Activated CD4-positive, alpha-beta T cell treated with anti-CD3 and anti-CD28 coated beads, Interleukin-2, amount 10 ng/mL, durations not matched to agents 7 days and 5 days (primary cell): ENCODE measurements at places on chromosomes 13 and 19.

- H3K4me1 ChIP-seq, result no peaks in the 10 kb centered on the region
- no peak overlapping the region for H3K4me3 ChIP-seq
- DNase-seq, result no peak
- H3K36me3 ChIP-seq, result peaks cover 74% of the 10 kb centered on the region
Measured at GRCh38 chr19:36891768-36892357, 24.2 kb downstream of the ZNF829 start.

DNA sequence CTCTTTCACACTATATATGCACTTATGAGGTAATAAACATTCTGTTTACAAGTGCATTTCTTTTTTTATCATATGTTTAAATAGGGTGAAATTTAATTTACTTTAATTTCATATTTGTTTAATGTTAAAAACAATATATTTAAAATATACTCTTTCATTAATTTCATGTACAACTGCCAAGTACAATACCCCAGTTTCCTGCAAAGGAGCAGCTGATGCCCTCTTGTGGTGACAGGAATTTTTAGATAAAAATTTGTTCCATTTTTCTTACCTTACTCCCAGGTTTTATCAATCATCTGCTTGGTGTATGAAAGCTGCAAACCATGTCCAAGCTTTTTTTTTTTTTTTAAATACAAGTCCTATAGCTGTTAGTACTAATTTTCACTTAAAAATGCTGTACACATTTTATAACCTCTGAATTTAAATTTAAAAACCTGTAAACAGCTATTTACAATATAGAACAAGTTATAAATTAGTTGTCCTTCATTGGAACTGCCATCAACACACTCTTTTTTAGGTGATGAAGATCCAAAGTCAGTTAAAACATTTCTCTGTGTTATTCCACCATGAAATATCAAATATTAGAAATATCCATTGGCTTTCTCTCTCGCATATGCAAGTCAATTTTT is 4.9 kb downstream of the PCDH20 start:
- no peaks in the 10 kb centered on the region for H3K4me1 ChIP-seq
- no peaks in the 10 kb centered on the region for H3K36me3 ChIP-seq
- no peak for DNase-seq
- H3K27ac ChIP-seq, result no peak overlapping the region
- no peak overlapping the region for H3K4me3 ChIP-seq

GRCh38 chr19:10896851-10897526 is 25.6 kb downstream of the CARM1 start:
- H3K4me3 ChIP-seq, result no peak overlapping the region
- H3K4me1 ChIP-seq, result peaks cover 10% of the 10 kb centered on the region
- H3K36me3 ChIP-seq, result no peaks in the 10 kb centered on the region
- H3K27ac ChIP-seq, result peak overlapping the region; percentile 80
- DNase-seq, result no peak
- no peaks in the 10 kb centered on the region for H3K27me3 ChIP-seq

DNA sequence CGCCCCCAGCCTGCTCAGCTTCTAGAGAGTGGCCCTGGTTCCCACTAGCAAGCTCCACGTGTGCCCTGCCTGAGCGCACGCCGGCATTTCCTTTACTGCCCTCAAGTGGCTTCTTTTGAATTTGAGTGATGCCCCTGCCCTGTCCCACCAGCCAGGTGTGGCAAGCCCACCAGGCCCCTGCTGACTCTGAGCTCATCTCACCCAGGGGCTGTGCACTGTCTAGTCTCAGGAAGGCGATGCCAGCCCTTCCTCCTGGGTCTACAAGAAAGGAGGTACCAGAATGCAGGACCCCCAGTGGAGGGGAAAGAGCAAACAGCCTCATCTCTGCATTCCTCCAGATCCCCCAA is 17.3 kb upstream of the EPHX3 start:
- peaks cover 24% of the 10 kb centered on the region for H3K36me3 ChIP-seq
- H3K27ac ChIP-seq, result no peak overlapping the region

DNA sequence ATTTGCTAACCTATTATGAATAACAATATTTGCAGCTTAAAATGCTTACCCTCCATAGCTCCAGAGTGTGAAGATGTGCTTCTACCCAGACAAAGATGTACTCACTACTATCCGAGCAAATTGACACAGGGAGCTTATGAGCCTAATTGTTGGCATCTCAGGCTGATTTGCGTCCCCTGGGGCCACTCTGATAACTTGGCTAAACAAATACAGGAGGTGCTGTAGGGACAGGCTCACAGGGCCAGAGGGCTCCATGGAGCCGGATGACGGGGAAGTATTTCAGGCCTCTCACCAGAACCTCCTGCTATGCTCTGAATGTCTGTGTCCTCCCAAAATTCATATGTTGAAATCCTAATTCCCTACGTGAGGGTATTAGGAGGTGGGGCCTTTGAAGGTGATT is 26.7 kb upstream of the C19orf12 start:
- H3K36me3 ChIP-seq, result no peaks in the 10 kb centered on the region
- H3K4me1 ChIP-seq, result no peaks in the 10 kb centered on the region
- H3K27ac ChIP-seq, result no peak overlapping the region

GRCh38 chr19:18233224-18233825 is 7.1 kb upstream of the PDE4C start:
- peaks cover 28% of the 10 kb centered on the region for H3K27me3 ChIP-seq
- peak; percentile 69 for DNase-seq
- no peak overlapping the region for H3K4me3 ChIP-seq
- H3K27ac ChIP-seq, result no peak overlapping the region

GRCh38 chr13:26561651-26562511 is 4.4 kb downstream of the WASF3 start:
- peaks cover 26% of the 10 kb centered on the region for H3K27me3 ChIP-seq
- no peak for DNase-seq

DNA sequence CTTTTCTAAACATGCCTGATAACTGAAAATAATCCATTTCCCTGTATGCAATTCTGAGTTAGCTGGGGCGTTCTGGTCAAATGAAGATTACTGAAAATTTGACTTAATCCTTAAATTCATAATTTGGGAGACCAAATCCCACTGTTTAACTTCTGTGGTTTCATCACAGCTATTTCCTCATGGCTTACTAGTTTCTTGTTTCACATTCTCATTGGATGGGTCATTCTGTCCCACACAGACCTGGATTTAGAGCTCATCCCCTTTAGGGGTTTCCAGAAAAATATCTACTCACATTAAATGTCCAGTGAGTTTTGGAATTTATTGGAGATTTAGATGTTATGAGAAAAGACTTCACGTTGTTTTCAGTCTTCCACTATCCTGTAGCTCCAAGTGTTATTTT is 709.3 kb upstream of the KLHL1 start:
- H3K4me1 ChIP-seq, result no peaks in the 10 kb centered on the region
- no peak for DNase-seq
- H3K27ac ChIP-seq, result no peak overlapping the region
- H3K4me3 ChIP-seq, result no peak overlapping the region

GRCh38 chr13:111598747-111599146 is 278.3 kb downstream of the TEX29 start:
- no peak for DNase-seq
- no peaks in the 10 kb centered on the region for H3K4me1 ChIP-seq
- H3K36me3 ChIP-seq, result no peaks in the 10 kb centered on the region
- H3K27ac ChIP-seq, result no peak overlapping the region

DNA sequence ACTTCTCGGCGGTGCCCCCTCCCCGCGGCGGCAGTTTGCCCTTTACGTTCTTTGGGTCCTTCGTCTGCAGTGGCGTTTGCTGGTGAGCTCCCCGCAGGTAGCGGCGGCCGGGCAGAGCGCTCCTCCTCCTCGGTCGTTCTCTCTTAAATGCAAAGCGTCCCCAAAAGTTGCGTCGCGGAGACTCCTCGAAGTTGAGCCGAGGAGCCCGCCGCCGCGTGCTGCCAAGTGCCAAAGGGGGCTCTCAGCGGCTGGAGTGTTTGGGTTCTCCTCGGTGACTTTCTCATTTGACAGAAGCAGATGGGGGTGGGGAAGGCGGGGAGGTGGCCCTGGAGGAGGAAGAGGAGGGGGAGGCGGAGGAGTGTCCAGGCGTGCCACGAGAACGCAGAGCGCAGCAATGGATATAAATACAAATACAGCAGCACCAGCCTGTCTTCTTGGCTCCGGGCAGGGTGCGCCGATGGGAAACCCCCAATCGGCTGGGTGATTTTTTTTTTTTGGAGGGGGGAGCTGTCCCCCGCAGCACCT is at the start of gene SOX21:
Gene SOX21 (minus strand): TSS at position 259 of the 525 bp plus-strand sequence. CDS start 496 bp downstream, outside the sequence.
- peaks cover 20% of the 10 kb centered on the region for H3K4me1 ChIP-seq
- peaks cover 2% of the 10 kb centered on the region for H3K36me3 ChIP-seq
- H3K27ac ChIP-seq, result peak within 1 kb of the TSS; percentile 81
- no peak for DNase-seq
- peaks cover 77% of the 10 kb centered on the region for H3K27me3 ChIP-seq

- no peaks in the 10 kb centered on the region for H3K27me3 ChIP-seq
- H3K4me3 ChIP-seq, result no peak overlapping the region
- no peaks in the 10 kb centered on the region for H3K36me3 ChIP-seq
Measured at GRCh38 chr13:21898459-21898858, 227.6 kb downstream of the FGF9 start.

DNA sequence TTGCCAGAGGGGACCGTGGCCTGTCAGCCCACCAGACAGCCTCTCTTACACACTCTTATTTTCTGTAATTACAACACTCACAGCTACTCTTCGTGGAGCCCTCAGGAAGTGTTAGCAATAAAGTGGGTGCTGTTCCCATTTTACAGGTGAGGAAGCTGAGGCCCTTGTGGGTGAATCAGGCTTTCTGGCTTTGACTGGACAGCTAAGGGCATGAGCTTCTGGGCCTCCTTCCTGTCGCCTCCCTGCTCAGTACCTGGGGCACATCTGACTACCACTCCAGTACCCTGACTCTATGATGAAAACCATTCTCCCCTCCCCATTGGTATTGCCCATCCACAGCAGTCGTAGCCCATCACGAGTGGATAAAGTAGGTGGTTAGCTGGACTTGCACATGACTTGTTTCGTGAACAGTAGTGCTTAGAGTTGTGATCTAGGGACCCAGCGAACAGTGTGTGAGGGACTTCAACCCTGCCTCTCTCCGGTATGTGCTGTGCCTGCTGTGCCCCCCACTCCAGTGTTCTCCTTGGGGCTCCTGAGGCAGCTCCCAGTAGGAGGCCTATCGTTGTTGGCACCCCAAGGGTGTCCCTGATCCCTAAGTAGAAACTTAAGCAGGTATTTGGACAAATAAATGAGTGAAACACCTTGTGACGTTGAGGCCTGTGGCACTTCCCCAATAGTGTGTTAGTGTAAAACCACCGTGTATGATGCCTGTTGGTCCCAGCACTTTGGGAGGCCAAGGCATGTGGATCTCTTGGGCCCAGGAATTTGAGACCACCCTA is 38.6 kb downstream of the GATAD2A start:
- H3K27me3 ChIP-seq, result no peaks in the 10 kb centered on the region
- peaks cover 41% of the 10 kb centered on the region for H3K36me3 ChIP-seq
- DNase-seq, result no peak
- no peak overlapping the region for H3K4me3 ChIP-seq

DNA sequence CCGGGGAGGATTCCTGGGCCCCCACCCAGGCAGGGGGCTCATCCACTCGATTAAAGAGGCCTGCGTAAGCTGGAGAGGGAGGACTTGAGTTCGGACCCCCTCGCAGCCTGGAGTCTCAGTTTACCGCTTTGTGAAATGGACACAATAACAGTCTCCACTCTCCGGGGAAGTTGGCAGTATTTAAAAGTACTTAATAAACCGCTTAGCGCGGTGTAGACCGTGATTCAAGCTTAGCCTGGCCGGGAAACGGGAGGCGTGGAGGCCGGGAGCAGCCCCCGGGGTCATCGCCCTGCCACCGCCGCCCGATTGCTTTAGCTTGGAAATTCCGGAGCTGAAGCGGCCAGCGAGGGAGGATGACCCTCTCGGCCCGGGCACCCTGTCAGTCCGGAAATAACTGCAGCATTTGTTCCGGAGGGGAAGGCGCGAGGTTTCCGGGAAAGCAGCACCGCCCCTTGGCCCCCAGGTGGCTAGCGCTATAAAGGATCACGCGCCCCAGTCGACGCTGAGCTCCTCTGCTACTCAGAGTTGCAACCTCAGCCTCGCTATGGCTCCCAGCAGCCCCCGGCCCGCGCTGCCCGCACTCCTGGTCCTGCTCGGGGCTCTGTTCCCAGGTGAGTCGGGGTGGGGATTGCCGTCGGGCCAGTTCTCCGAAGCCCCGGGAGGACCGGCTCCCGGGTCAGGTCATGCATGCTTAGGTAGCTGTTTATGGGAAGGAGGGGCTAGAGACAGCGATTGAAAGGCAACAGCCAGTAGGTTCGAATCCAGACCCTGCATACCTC is at the start of gene ICAM1:
Gene ICAM1 (plus strand): TSS at position 505 of the 779 bp plus-strand sequence. CDS start 40 bp downstream, at position 545.
- peak within 1 kb of the TSS; percentile 90 for H3K27ac ChIP-seq
- no peaks in the 10 kb centered on the region for H3K27me3 ChIP-seq
- H3K4me1 ChIP-seq, result peaks cover 32% of the 10 kb centered on the region
- peak; percentile 77 for DNase-seq

DNA sequence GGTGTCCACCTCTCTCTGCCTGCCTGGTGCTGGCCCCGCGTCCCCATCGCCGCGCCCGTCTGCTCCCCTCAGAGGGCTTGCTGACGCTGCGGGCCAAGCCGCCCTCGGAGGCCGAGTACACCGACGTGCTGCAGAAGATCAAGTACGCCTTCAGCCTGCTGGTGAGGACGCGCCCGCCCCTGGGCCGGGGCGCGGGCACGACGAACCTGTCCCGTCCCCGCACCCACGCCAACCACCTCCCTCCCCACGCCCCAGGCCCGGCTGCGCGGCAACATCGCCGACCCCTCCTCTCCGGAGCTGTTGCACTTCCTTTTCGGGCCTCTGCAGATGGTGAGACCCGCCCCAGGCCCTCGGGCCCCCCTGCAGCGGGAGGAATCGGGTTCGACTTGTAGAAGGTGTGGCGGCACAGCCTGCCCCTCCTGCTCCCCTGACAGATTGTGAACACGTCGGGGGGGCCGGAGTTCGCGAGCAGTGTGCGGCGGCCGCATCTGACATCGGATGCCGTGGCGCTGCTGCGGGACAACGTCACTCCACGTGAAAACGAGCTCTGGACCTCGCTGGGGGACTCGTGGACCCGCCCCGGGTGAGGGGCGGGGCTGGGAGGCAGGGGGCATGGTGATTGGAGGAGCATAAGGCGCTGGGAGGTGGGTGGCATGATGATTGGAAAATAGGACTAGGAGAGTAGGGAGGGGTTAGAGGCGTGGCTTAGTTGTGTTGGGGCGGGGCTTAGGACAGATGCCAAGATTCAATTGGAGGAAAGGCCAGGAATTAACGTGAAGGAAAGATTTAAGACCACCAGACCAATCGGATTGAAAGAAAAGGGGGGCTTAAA is 6.6 kb downstream of the EPS8L1 start:
- peaks cover 35% of the 10 kb centered on the region for H3K27me3 ChIP-seq
- peaks cover 10% of the 10 kb centered on the region for H3K36me3 ChIP-seq

- no peak for DNase-seq
- H3K4me3 ChIP-seq, result peak overlapping the region; percentile 96
- H3K36me3 ChIP-seq, result peaks cover 30% of the 10 kb centered on the region
- peaks cover 63% of the 10 kb centered on the region for H3K4me1 ChIP-seq
Measured at GRCh38 chr19:12667731-12668302, 1.2 kb downstream of the WDR83 start.

- no peak overlapping the region for H3K27ac ChIP-seq
- H3K27me3 ChIP-seq, result no peaks in the 10 kb centered on the region
- H3K4me3 ChIP-seq, result no peak overlapping the region
Measured at GRCh38 chr19:28828276-28828870, 384.6 kb downstream of the UQCRFS1 start.
